GOT3 (cell line): ENCODE measurements at places on chromosomes 2 and 18.

DNA sequence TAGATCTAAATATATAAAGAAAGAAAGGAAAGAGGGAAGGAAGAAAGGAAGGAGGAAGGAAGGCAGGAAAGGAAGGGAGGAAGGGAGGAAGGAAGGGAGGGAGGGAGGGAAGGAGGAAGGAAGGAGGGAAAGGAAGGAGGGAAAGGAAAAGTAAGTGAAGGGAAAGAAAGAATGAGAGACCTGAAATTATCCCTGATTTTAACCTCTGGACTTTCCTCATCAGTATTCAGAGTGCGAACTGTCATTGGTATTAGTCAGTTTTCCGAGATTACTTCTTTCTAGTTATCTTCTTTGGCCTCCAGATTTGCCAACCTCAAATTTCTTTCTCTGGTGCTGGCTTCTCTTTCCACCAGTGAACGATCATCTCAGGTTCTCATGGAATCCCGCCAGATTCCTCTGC, 215.5 kb upstream of the FN1 start:
- no peak for DNase-seq

- DNase-seq: no peak
Observed at GRCh38 chr2:229270551-229271410, at the start of gene PID1. PID1 (minus strand) TSS chr2:229271287; CDS start chr2:229271043, 244 bp downstream.

- DNase-seq: no peak
Observed at GRCh38 chr2:133333181-133333580, 235.1 kb downstream of the NCKAP5 start.

DNA sequence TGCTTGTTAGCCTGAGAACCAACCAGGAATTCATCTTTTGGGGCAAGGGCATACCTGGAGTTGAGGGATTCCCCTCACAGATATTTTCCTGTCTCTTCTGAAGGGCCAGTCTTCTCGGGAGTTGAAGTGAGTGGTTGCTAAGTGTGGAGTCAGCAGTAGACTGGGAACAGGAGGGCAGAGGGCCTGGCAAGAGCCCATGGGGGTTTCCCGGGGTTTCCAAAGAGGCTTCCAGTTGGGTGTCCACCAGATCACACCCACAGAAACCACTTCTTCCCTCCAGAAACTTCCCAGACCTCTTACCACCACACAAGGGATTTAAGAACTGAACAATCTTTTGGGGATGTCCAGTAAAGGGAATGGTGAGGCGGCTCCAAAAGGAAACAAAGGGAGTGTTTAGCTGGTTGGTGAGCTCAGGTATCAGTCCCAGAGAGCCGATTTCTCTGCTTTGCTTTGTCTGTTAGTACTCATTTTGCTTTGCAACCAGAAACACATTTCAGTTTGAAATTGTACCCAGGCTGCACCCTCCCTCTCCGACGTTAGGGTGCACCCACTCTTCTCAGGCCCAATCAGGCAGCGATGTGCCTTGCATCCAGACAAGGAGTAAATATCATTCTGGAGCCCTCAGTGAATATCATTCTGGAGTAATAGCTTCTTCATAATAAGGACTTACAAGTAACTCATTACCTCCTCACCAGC, 47.5 kb upstream of the SPATS2L start:
- DNase-seq: no peak

- no peak for DNase-seq
Observed at GRCh38 chr2:457262-457661, 169.4 kb upstream of the ALKAL2 start.

GRCh38 chr2:83949361-83949760, 509.7 kb downstream of the SUCLG1 start:
- DNase-seq: no peak
